Stimulated activated CD4-positive, alpha-beta T cell treated with anti-CD3 and anti-CD28 coated beads, Interleukin-4, amount 100 ng/mL, for 48 hours (primary cell): ENCODE measurements at places on chromosomes 13 and 19.
A peak's percentile ranks its signal among the peaks of the same experiment; 100 is the strongest.

DNA sequence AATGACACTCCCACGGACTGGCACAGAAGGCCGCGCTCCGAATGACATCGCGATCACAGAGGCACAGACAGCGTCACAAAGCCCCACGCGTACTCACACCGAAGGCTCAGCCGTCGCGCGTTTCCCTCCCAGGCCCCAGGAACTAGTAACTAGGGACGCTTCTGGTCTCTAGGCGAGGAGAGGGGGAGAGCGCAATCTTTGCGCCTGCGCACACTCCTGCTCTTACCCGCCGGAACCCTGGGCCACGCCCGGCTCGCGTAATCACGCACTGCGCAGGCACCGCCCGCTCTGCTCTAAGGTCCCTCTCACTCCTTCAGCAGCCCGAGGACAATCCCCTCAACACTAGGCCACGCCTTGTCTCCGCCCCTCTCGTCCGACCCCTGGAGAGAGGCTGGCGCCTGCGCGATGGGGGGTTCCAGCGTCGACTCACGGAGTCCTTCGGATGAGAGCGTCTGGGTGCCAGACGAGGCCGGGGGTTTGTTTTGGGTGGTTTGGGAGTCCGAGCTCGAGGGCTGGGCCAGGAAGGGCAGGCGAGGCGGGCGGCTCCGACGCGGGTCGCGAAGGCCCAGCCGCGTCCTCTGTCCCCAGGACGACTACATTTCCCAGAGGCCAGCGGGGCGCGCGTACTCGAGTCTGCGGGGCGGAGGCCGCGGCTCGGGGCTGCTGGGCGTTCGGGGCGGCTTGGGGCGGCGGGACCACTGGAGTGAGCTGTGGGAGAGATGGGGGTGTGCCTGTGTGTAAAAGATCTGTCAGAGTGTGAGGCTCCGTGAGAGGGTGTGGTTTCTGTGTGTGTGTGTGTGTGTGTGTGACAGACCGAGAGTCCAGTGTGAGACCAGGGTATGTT lies at the start of gene ZNF471:
Gene ZNF471, plus strand, starts transcription at position 410 of the 844 bp plus-strand sequence. CDS start 3,717 bp downstream, outside the sequence.
- DNase-seq: peak; percentile 64

DNA sequence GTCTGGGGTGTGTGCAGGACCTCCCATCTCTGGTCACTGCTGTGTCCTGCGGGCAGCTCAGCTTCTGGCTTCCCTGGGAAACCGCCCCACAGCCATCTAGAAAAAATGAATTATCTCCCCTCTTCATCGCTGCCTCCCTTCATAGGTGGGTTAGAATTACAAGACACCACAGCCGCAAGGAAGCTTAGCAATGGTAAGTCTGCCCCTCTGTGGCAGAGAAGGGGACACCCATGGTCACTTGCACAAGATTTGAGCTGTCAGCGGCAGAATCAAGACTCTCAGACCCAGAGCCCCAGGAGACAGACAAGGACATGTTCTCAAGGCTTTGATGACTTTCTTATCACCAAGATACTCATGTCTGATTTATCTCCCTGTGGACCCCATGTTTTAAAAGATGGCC lies 110.8 kb upstream of the PABPC3 start:
- DNase-seq: no peak

GRCh38 chr19:2223959-2224358 lies 12.2 kb downstream of the PLEKHJ1 start:
- DNase-seq: no peak

GRCh38 chr19:46367426-46367825 lies 20.5 kb downstream of the PPP5C start:
- no peak for DNase-seq

DNA sequence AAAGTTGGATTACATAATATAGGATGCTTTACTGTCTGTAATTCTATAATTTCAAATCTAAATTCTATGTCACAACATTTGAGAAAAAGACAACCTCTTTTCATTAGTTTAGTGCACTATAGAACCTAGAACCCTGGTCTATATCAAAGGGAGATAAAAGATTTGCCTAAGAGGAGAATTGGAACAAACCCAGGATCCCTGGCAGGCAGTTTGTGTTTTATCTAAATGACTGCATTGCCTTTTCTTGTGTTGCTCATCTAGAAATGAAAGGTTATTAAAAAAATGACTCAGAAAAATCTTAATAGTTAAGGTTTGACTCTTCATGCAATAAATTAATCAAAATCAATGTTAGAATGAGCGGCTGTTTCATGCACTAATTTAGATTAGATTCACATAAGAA lies 96.7 kb downstream of the PCDH9 start:
- DNase-seq: no peak

- no peak for DNase-seq
Measured at GRCh38 chr19:56125806-56126590, 4.9 kb upstream of the ZNF787 start.

DNA sequence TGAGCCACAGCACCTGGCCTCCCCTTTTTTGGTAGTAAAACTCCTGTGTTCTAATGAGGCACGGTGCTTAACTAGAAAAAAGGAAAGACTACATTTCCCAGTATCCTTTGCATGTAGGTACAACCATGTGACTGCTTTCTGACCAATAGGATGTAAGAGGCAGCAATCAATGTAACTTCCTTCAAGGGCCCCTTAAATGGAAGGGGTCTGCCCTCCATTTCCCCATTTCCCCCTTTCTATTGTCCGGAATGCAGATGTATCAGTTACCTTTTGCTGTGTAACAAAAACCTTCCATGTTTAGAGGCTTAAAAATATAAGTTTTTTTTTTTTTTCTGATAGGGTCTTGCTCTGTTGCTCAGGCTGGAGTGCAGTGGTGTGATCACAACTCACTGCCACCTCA lies 2.2 kb downstream of the GPR32 start:
- no peak for DNase-seq

DNA sequence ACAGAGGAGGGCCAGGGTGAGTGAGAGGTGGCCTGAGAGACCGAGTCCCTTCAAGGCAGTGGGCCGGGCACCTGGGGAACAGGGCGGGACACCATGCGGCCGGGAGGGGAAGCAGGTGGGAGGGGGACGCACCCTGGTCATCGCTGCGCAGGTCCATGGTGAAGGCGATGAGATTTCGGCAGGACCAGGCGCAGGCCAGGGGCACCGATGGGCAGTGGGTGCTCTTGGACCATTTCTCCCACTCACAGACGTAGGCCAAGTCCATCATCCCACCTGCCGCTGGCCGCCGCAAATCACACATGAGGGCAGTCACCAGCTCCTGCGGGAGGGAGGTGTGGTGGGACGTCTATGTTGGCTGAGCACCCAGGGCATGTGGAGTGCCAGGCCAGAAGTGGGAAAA lies 2.2 kb downstream of the MED16 start:
- no peak for DNase-seq

DNA sequence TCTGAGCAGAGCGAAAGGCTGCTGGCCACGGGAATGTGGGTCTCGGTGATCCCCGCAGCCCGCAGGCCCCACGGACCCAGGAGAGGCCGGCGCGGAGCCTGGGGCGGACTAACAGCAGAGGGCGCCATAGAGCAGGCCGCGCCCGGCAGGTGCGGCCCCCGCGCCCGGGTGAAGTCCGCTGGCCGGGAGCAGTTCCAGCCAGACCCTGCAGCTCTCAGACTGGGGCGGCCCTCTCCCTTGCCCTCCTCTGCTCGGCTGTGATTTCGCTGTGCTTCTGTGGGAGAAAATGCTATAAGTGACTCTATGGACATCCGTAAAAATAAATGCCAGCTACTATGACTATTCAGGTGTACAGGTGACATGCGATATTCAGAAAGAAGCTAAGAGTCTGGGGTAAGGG lies 37.7 kb downstream of the GSX1 start:
- DNase-seq: peak; percentile 38

DNA sequence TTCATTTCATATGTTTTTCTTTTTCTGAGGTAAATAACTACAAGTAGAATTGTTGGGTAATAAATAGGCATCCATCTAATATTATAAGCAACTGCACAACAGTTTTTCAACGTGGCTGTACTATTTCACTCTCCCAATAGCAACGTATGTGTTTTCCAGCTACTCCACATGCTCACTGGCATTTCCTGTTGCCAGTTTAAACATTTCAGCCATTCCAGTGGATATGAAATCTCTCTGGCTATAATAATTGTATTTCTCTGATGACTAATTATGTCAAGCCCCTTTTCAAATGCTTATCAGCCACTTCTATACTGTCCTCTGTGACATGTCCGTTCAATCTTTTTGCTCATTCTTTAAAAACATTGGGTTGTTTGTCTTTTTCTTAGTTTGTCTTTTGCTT lies 26.8 kb upstream of the ALOX5AP start:
- DNase-seq: no peak

- DNase-seq: no peak
Measured at GRCh38 chr13:104408733-104409132, 1342.5 kb upstream of the SLC10A2 start.

DNA sequence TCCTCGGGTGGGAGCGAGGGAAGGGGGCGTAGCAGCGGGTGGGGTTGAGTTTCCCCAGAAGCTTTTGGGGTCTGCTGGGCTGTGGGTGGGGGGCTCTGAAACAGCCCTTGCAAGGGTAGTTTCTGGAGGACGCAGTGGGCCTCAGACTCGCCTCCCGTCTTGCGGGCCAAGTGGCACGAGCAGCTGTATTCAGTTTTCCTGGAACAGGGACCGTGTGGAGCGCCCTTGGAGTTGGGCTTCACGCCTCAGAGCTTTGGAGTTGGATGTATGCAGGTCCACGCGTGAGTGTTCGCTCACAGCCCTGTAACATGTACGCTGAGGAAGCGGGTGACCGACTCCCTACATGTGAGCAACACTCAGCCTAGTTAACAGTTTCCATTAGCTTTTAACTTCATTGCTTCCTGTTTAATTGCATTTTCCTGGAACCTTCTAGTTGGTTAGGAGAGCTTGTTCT lies 603 bp downstream of the TM9SF2 start:
- DNase-seq: no peak

GRCh38 chr13:31843044-31843443 lies 103.7 kb downstream of the RXFP2 start:
- DNase-seq: no peak

GRCh38 chr13:114298866-114299265 lies 15.4 kb upstream of the CHAMP1 start:
- no peak for DNase-seq

- no peak for DNase-seq
Measured at GRCh38 chr19:10603873-10604459, 16.9 kb upstream of the AP1M2 start.

DNA sequence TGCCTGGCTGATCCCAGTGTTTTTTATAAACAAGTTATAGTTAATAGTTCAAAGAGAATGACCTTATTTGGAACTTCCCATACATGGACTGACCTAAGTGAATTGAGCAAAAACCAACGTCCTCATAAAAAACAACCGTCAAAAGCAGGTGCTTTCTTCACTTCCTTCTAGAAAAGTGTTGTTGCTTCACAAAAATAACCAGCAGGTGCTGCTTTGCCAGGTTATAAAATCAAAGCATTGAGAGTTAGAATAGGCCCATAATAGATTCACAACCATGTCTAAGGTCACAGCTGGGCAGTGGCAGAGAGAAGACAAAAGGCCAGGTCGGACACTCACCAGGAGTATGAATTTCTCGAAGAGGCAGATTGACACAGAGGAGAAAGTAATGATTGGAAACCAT lies 9.5 kb downstream of the RUBCNL start:
- DNase-seq: no peak

DNA sequence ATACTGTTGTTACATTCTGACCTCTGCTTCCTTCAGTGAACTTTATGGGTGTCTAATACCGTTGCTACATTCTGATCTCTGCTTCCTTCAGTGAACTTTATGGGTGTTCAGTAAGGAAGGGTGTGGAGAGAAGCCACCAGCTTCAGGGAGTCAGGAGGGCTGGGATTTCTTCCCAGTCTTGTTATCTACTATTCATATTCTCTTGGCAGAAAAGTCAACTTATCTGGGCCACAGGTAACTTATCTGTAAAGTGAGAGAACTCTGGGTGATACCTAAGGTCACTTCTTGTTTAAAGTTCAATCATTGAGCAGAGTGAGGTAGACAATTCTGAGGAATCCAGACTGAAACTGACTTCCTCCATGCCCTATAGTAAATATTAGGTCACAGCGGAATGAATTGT lies 71.2 kb upstream of the STK24 start:
- DNase-seq: no peak

DNA sequence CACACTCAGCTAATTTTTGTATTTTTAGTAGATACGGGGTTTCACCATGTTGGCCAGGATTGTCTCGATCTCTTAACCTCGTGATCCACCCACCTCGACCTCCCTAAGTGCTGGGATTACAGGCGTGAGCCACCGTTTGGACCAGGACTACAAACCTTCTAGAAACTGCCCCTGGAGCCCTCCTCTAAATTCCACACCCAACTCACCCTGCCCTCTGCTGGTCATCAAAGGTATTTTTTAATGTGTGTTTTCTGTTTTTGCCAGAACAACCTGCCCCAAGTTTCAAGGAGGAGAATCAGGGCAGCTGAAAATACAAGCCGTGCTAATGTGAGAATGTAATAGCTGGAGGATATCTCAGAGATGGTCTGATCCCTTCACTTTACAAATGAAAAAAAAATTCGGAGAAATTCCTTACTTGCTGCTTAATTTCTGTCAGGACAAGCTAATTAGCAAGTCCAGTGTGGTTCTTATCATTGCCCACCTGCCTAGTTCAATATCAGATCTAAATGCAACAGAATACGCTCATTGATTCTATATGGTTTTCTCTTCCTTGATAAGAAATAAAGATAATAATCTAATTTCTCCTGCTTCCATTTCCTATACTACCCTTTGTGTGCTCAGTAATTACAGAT lies 4.1 kb downstream of the ATP8A2 start:
- DNase-seq: peak; percentile 6

GRCh38 chr19:3769494-3769893 lies 2.5 kb downstream of the RAX2 start:
- DNase-seq: no peak

GRCh38 chr19:38163419-38164290 lies 60.4 kb downstream of the DPF1 start:
- no peak for DNase-seq

GRCh38 chr19:43591904-43592772 lies 3.8 kb downstream of the IRGQ start:
- no peak for DNase-seq

DNA sequence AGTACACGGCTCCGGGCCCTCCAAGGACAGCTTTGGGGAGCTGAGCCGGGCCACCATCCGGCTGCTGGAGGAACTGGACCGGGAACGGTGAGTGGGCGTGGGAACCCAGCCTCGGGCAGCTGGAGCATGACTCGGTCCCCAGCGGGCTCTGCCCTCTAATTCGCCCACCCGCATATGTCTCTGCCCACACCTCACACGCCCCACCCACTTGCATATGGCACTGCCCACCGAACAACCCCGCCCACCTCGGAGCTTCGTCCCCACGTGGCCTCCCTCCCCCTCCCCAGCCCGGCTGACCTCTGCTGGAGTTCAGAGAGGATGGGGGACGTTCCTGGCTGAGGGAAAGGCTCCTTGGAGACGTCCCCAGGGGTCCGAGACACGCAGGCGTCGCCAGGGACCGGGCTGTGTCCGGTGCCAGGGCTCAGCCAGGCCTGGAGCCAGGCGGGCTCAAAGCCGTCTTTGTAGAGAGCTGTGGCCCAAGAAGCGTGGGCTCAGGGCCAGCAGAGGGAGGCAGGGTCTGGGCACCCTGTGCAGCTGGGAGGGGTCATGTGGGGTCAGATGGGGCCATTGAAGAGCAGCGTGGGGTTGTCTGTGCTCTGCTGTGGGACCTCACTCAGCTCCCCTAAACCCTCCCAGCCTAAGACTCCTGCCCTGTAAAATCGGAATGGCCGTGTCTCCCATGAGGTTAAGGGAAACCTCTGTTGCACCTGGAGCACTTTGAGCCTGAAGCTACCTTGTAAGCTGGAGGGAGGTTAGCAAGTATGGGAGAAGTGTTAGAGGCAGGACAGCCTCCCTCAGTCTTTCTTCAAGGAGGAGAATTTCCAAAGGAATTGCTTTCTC lies 3.8 kb downstream of the APC2 start:
- no peak for DNase-seq
